Hindlimb muscle (tissue), 1 donor: ENCODE measurements at places on chromosomes 6 and 20. TPM values are rescaled to one million over a fixed set of nuclear protein-coding genes. Genes with fewer than 3 reads are reported as not detected.

- DNase-seq, result no peak
These were observed 130.1 kb upstream of the NEDD9 start for GRCh38 chr6:11362564-11362963.

DNA sequence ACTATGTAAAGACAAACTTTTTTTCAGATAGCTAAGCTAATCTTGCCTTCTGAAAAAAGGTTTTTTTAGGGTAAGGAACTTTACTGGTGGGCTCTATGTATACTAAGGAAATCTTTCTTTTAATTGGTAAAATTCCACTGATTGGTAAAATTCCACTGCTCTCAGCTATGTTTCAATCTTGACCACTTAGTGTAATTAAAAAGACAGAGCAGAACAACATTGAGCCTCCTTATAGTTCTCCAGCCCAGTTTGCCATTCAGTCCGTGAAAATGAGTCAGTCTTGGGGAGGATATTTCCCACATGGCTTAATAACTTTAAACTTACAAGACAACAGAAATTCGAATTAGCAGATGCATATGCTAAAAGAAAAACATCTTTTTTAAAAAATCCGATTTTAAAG lies 92.7 kb downstream of the EYA4 start:
- no peak for DNase-seq

GRCh38 chr6:17015144-17015543 lies 86.7 kb upstream of the STMND1 start:
- no peak for DNase-seq

FOXP4 gene
- polyA plus RNA-seq, result 20.8 TPM
